Stimulated activated CD4-positive, alpha-beta T cell treated with anti-CD3 and anti-CD28 coated beads, TNF-alpha, amount 100 ng/mL, for 24 hours (primary cell): ENCODE measurements at places on chromosomes 12 and 14.

GRCh38 chr14:53766106-53766505 is 190.5 kb downstream of the BMP4 start:
- DNase-seq = no peak

- no peak for DNase-seq
Observed at GRCh38 chr12:113875691-113876090, 90.4 kb downstream of the RBM19 start.

DNA sequence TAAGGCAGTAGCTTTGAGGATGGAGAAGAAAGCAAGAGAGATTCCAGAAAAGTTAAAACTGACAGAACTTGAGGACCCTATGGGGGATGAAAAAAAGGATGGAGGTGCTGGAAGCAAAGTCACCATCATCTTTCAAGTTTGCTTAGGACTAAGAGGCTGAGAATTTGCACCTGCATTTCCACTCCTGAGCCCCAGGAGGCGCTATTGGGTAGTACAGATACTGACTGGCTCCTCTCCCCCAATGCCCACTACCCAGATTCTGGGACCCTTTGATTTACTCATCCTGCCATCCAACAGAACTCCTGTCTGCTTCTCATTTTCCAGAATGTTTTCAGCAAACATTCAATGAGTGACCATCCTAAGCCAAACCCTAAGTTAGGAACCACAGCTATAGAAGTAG is 34.0 kb upstream of the CMKLR1 start:
- no peak for DNase-seq

- no peak for DNase-seq
Observed at GRCh38 chr12:41709012-41709411, 435.7 kb downstream of the GXYLT1 start.

DNA sequence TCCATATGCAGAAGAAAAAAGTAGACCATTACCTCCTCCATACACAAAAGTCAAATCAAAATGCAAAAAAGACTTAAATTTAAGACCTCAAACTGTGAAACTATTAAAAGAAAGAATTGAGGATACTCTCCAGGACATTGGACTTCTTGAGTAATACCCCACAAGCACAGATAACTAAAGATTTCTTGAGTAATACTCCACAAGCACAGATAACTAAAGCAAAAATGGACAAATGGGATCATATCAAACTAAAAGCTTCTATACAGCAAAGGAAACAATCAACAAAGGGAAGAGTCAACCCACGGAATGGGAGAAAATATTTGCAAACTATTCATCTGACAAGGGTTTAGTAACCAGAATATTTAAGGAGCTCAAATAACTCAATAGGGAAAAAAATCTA is 427.9 kb downstream of the CCDC91 start:
- DNase-seq = no peak

DNA sequence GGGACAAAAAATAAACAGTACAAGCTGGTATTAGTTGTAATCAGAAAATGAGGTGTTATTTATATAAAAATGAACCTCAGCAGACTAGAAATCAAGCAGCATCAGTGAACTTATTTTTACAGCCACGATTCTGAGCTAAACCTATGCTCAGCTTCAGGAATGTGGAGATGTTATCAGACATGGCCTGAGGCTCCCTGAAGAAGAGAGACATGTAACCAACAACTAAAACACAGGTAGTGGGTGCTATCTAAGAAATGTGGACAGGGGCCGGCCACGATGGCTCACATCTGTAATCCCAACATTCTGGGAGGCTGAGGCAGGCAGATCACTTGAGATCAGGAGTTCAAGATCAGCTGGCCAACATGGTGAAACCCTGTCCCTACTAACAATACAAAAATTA is 534.3 kb downstream of the VRK1 start:
- no peak for DNase-seq

DNA sequence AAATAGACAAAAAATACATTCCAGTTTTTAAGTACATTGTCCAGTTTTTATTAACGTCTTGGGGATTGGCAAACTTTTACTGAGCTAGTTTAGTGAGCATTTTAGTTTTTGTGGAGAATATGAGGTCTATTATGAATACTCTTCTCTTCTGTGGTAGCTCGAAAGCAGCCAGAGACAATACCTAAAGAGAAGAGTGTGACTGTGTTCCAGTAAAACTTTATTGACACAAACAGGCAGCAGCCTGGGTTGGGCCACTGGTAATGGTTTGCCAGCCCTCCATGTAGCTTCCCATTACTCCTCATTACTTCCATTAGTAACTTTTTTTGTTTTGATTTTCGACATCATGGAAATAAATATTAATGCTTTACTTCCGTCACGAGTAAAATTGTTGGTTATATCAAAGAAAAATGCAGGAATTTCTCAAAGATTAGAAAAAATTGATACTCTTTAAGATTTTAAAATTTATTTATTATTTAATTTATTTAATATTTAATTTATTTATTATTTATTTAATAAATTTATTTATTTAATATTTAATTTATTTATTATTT is 19.6 kb downstream of the RMST start:
- no peak for DNase-seq

- no peak for DNase-seq
Observed at GRCh38 chr14:23910101-23910875, 43.3 kb upstream of the DHRS4 start.

DNA sequence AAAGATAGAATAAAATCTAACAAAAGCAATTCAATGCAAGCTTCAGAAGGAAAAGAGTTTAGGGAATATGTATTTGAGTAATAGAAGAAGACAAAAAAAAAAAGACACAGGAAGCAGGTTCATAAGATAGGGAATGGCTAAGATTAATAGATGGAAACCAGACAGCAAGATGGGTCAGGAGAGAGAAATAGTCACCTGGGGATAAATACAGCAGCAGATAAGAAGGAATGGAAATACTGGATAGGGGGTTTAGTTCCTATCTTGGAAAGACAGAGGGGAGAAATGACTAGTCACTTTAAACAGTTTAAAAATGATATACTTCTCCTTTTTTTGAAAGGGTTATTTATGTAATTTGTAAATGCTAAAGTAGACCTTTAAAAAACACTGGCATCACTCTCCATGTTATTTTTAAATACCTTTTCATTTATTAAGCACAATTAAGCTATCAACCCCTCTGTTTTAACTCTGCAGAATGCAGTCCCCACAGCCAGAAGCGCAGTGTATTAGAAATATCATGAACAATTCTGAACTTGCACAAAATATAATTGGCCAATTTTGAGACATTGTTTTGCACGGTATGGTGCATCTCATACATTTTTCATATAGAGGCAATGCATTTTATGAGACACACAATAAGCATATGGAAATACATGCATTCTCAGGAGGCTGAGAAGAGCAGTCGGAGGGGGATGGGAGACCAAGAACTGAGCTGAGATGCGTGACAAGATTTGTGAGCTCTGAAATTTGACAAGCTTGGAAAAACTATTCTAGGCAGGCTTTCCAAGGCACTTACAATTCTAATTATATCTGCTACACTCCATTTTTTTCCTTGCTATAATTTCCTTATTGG is 303.4 kb upstream of the PRICKLE1 start:
- no peak for DNase-seq

DNA sequence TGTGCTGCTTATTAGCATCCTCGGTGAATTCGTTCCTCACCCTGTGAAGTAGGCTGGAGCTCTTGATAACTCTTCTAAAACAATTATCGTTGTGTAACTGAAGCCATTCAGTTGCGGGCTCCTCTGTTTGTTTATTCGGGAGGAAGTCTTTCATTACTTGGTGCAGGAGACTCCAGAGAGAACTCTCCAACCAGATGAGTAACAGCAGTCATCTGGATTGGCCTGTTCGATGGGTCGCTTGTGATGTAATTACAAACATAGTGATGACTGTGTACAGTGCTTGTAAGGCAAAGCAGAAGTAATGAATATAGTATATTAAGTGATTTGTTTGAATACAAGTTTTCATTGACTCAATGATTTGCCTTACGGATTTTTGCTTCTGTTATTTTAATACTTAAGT is 10.9 kb downstream of the ATP6V0A2 start:
- no peak for DNase-seq

DNA sequence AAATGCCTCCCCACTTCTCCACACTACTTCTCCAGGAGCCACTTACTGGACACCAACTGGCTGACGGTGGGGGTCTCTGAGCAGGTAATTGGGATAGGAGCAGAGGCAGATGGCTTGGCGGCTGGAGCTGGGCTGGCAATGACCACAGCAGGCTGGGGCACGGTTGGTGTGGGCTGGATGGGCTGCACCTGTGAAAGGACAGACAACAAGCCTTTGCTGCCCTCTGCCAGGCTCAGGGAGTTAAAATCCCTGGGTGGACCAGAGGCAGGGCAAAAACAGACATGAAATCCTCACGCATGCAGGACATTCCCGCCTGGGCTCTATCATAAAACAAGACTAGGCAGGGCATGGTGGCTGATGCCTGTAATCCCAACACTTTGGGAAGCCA is 19.3 kb upstream of the TFCP2 start:
- no peak for DNase-seq

GRCh38 chr14:61646366-61647116 is 48.8 kb upstream of the HIF1A start:
- no peak for DNase-seq

DNA sequence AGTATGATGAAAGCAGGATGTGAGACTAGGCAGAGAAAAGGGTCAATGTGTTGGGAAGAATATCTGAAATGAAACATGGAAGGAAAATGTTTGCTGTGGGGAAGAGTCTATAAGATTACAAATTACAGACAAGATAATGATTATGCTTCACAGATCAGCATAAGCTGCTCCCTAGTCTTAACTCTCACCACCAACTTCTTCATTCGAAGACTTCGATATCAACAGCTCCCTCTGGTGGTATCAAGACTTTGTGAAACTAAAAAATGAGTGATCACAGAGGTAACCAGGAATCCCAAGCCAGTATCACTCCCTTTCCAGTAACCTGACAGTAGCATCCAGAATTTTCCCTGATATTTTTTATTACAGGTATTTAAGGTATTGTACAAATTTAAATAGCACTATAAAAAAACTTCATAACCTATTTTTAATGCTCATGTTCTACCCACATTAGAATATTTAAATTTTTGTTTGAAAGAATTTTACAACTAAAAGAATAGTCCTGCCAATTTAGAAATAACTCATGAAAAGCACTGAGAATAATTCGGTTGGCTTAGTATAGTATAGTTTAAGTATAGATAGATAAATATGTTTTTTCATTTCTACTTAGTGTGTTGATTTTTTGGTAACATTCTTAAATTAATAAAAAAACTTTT is 84.4 kb downstream of the C2CD5 start:
- no peak for DNase-seq

DNA sequence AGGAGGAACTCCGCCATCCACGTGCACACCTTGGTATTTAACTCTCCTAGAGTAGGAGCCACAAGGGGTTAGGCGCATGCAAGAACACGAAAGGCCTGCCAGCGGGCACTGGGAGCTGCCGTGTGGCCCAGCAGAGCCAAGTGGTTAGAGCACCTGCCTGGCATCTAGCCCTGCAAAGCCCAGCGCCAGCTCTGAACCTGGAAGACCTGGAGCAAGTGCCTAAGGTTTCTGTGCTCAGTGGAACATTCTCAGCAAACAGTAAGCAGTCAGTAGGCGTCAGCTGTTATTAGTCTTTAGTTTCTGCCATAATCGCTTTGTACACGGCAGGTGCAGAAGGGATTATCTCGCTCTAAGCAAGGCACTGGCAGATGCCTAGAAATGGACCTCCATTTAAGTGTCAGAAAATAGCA is 55.4 kb downstream of the SETD3 start:
- no peak for DNase-seq
